Regular cardiac myocyte (primary cell): ENCODE measurements at places on chromosomes 1 and 21. TPM values are rescaled to one million over a fixed set of nuclear protein-coding genes. Genes with fewer than 3 reads are reported as not detected.

Gene OR13G1
- not detected in 2 replicates for total RNA-seq

Gene AKR7A3
- 0.19 and 0.28 TPM in 2 replicates for total RNA-seq

Gene EPHX1
- 14.8 and 23.7 TPM in 2 replicates for total RNA-seq

Gene TMPRSS15
- total RNA-seq, result not detected in 2 replicates

Gene RAB25
- total RNA-seq, result not detected in 2 replicates

Gene CLEC20A
- total RNA-seq, result not detected in 2 replicates

Gene MNDA
- not detected in 2 replicates for total RNA-seq
